AG04449 (cell line): ENCODE measurements at places on chromosomes 11 and 22.

- DNase-seq, result no peak
These were observed 18.9 kb downstream of the ADM start for GRCh38 chr11:10323793-10324170.

GRCh38 chr22:21688706-21689381, 23.0 kb downstream of the PPIL2 start:
- no peak for DNase-seq

- DNase-seq, result no peak
These were observed 5.0 kb downstream of the CST6 start for GRCh38 chr11:66016793-66017177.

DNA sequence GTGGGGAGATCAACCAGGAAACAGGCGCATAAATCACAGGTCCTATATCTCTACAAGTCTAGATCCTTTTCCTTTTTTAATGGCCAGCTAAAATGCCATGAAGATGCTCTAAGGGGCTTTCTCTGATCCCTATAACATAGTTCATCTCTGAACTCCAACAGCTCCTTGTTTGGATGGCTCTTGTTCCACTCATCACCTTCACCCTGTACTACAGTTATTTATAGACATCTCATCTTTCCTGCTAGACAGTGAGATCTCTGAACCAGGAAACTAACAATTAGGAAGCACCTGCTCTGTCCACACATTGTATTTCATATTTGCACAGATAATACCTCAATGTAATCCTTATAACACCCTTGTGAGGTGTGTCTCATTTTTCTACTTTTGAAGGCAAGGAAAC, 31.6 kb downstream of the KCNA4 start:
- no peak for DNase-seq

DNA sequence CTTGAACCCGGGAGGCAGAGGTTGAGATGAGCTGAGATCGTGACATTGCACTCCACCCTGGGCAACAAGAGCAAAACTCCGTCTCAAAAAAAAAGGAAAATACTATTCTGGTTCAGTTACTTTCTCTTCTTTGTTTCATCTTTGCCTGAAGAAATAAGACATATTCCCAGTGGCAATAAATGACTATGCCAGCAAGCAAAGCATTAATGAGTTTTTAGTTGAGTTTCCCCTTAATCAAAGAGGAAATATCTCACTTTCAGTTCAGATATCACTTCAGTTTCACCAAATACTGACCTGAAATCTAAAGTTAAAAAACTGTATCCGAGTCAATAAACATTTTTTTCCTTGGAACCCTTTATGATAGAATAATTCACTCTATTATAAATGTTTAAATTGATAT, 10.4 kb downstream of the PISD start:
- no peak for DNase-seq

DNA sequence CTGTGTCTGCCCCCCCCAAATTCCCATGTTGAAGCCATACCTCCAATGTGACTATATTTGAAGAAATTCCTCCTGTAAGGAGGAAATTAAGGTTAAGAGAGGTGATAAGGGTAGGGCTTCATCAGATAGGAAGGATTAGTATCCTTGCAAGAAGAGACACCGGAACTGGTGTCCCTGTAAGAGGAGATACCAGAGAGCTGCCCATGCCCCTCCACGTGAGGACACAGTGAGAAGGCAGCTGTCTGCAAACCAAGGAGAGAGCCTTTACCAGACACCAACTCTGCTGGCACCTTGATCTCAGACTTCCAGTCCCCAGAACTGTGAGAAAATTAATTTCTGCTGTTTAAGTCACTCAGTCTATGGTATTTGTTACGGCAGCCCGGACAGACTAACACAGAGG, 109.3 kb downstream of the ARFGAP2 start:
- no peak for DNase-seq

- DNase-seq, result no peak
These were observed 297.0 kb downstream of the CADM1 start for GRCh38 chr11:115207166-115207591.

GRCh38 chr11:118002541-118003423, 16.6 kb downstream of the IL10RA start:
- DNase-seq, result no peak

DNA sequence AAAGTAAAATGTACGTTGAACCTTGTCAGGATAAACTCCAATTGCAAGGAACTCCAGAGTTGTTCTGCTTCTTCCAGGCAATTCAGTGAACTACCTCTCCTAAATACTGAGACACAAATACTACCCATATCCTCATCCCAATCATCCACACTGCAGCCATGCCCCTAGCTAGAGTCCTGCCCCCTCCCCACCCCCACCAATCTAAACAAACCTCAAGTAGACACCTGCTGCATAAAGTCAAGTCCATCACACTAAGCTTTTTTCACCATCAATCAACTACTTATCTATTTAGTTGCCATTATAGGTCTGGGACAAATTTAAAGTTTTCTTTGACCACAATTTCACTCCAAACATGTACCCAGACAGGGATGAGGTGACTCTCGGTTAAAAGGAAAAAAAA, 93.2 kb upstream of the APOA1 start:
- DNase-seq, result no peak

DNA sequence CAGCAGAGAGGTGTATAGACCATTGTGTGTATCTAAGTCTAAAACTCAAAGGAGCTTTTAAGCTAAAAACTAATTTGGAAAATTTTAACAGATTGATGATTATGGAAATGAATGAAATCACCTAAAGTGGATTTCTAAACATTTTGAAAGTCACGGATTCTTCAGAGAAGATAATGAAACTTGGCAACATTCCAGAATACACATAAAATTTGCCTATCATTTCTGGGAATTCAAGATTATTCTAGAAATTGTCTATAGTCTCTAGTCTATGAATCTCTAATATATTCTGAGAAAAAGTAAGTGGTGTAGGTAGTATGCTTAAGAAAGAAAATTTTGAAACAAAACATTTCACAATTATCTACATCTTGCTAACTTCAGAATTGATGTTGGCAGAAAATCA, 1117.9 kb upstream of the CNTN5 start:
- no peak for DNase-seq

DNA sequence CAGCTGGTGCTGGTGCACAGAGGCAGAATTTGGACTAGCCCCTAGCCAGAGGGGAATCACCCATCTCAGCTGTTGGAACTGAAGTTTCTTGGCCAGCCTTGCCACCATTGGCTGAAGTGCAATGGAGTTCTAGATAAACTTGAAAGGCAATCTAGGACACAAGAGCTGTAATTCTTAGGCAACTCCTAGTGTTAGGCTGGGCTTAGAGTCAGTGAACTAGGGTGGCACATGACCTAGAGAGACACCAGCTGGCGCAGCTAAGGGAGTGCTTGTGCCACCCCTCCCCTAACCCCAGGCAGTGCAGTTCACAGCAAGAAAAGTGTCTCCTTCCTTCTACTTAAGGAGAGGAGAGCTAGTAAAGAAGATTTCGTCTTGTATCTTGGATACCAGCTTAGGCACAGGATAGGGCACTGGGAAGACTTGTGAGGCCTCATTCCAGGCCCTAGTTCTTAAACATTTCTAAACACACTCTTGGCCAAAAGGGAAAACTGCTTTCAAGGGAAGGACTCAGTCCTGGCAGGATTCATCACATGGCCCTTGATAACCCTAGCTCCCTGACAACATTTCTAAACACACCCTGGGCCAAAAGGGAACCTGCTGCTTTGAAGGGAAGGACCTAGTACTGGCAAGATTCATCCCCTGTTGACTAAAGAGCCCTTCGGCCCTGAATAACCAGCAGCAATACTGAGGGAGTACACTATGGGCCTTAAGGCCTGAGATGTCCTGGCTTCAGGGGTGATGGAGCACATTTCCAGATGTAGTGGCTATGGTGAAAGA, 53.4 kb downstream of the XRRA1 start:
- DNase-seq, result no peak

DNA sequence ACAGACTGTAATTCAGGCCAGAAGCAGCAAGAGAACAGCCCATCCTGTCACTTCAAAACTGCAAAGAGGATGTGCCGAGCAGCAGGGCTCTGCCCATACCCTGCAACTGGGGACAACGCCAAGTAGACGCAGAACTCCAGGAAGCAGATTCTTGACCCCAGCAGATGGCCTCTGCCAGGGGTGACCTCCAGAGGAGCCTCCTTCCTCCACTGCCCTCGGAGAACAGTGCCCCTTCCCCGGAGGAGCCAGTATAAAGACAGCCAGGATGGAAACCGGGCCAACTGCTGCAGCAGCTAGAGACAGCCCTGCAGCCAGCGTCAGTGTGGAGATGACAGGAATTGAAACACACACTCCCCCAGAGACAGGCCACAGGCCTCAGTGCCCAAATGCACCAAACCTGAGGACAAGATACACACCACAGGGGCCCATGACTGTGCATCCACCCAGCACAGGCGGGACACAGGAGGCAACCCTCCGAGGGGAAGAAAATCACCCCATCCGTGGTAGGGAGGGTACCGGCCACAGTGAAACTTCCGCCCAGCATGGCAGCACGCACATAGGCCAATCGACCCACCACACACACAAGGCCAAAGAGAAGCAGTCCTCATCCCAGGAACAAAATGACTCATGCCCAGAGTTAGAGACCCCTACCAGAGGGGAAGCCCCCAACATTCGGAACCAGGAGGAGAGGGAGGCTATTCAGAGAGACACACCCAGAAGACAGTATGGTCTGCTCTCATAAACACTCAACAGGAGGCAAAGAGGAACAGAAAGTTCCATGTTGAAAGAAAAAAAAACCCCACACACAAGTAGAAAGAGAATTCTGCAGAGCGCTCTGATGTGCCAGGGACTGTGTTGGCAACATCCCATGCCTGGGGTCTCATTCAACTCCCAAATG, 5.6 kb downstream of the AHNAK start:
- DNase-seq, result no peak

GRCh38 chr22:46104170-46104880, 46.0 kb upstream of the PPARA start:
- DNase-seq, result no peak

GRCh38 chr11:65623177-65623576, 7.6 kb downstream of the PCNX3 start:
- DNase-seq, result no peak

DNA sequence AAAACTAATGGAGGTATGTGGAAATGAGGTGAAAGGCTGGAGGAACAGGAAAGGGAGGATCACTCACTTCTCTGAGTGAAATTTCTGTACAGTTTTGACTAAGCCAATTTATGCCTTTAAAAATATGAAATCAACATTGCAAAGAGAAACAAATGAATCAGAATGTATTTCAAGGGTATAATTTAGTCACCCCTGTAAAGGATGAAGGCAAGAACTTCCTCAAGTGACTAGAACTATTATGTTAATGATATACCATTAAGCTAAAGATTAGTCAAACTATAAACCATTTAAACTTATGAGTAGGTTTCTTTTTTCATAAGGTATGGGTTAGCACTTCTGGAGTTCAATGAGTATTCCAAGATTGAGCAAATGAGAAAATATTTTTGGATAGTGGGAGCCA, 184.5 kb upstream of the CHORDC1 start:
- DNase-seq, result no peak

DNA sequence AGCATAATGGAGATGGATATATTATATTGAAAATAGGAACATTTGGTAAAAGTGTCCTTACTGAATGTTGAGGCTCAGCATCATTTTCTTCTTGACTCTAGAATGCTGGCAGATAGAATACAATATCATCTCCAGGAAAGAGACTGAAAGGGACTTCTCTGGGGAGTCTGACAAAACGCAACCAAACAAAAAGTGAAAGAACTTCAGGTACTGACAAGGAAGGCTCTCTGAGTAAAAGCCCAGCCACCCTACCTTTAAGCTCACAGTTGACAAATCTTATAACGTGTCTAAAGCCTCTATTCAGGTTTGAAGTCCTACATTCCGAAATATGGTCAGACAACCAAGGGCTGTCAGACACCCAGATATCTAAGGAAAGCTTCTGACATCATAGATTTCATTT, 590.8 kb downstream of the SOX6 start:
- no peak for DNase-seq

- no peak for DNase-seq
These were observed 718 bp downstream of the CHKA start for GRCh38 chr11:68120273-68121066.

DNA sequence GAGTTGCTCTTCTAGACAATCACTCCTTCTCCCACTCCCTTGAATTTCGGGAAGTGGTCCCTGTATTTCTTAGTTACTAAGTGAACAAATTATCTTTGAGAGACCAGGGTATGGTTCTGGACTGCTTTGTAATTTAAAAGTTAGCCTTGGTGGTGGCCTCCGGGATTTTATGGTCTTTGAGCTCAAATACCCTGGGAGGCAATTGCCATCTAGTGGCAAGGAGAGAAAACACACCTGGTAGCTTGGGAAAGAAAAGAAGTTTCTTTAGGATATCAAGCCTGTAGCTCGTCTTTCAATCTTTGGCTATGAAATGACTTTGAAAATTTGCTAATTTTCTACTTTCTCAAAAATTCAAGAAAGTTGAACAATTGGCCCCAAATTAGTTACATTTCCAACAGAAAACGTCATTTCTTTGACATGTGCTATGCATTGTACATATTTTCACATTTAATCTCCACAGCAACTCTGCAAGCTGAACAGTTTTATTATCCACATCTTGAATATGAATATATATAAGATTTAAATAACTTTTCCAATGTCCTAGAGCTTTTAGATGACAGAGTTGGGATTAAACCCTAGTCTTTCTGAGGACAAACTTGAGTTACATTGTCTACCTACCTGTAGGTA, 39.1 kb downstream of the MMP27 start:
- no peak for DNase-seq
